ENCODE measurements at places on chromosomes 7 and 10. TPM values are rescaled to one million over a fixed set of nuclear protein-coding genes. Genes with fewer than 3 reads are reported as not detected.

HUS1 gene
- 16.3 TPM for total RNA-seq

RAPGEF5 gene
- 0.16 TPM for total RNA-seq

SEMA3D gene
- 0.33 TPM for total RNA-seq

OR9A4 gene
- not detected for total RNA-seq

AOAH gene
- total RNA-seq, result 0.38 TPM

TRIL gene
- total RNA-seq, result 9.9 TPM

SLC26A5 gene
- total RNA-seq, result not detected

NODAL gene
- total RNA-seq, result not detected

FAM25G gene
- total RNA-seq, result not detected

ZNF107 gene
- 1.9 TPM for total RNA-seq

CTAGE8 gene
- 1.6 TPM for total RNA-seq

All from mesangial cell (primary cell).